ENCODE measurements at places on chromosomes 1 and 21.

DNA sequence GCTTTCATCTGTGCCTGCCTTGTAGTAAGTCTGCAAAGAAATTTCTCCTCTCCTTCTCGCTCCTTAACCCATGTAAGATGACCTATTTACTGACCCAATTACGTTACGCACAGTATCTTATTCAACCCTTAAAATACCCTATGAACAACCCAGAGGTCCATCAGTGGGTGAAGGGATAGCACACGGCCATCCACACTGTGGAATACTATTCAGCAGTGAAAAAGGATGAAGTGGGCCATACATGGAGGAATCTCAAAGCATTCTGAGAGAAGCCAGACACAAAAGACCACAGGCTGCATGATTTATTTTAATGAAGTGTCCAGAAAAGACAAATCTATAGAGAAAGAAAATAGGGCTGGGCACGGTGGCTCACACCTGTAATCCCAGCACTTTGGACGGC is 23.8 kb upstream of the RSPO1 start:
- DNase-seq: no peak

DNA sequence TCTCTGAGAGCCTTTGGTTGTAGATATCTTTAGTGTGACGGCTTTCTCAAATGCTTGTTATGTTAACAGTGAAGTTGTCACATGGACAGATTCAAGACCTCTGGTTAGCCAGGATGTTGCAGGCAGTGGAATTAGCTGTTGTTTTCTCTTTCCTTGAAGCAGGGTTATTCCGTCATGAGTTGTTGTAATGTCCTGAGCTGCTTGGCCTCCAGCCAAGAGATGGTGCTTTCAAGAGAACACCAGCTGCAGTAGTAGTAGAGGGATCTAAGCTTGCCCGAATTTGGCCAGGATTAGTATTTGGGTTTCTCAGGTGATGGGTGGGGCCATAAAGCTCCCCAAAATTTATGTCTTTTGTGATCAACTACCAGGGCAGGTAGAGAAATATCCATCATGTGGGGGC is 13.4 kb downstream of the KCNE1 start:
- no peak for DNase-seq

GRCh38 chr1:97820470-97821188 is 100.2 kb downstream of the DPYD start:
- DNase-seq: no peak

DNA sequence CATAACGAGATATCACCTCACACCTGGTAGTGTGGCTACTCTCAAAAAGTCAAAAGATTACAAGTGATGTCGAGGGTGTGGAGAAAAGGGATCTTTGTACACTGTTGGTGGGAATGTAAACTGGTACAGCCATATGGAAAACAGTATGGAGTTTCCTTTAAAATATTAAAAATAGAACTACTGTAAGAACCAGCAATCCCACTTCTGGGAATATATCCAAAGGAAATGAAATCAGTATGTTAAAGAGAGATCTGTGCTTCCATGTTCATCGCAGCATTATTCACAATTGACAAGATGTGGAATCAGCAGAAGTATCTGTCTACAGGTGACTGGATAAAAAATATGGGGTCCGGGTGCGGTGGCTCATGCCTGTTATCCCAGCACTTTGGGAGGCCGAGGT is 7.6 kb upstream of the PIK3C2B start:
- no peak for DNase-seq

DNA sequence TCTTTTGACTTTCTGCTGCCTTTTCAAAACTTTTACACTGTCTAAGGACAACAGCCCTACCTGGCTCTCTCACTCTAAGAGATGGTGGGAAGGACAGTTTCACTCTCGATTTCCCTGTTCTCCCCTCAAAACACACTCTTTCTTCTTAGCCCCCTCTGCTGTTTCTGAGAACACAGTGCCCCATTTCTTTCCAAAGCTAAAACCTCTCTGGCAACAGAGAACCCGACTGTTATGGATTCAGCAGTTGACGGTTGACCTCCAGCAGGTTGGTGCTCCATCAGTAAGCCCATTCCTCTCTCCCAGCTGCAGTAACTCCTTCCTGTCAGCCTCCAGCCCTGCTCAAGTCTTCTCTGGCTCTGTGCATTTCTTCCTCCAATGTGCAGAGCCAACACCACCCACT is 88.2 kb upstream of the ABCD3 start:
- DNase-seq: no peak

GRCh38 chr1:27153549-27153886 is 1.4 kb downstream of the SLC9A1 start:
- DNase-seq: no peak

DNA sequence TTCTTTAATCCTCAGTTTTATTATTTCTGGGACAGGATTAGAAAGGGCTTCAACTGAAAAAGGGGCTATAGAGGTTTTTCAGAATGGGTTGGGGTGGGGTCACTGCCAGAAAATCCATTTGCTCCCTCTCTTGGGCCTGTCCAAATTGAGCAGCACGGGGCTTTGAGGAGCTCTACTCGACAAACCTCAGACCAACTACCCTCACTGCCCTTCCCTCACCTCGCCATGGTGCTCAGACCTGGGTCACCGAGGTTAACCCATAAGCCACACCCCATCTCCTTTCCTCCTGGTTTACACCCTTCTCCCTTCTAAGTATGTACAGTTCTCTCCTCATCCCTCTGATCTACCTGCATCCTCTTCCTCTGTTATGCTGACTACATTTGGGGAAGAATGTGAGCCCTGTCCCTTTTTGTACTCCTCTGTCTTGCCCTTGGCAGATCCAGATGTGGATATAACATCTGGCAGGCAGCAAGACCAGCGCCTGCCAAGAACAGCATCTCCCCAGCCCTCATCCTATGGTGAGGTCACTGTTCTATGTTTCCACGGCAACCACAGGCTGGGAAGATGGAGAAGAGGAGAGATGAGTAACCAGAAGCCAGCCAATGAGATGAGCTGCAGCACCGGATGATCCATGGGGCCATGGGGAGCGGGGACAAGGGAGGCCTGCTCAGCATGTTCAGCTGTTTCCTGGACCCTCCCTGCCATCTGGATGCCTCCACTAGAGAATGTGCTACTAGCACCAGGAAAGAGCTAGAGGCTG is 3.7 kb upstream of the FABP3 start:
- DNase-seq: no peak

GRCh38 chr1:241424480-241424971 is 67.5 kb upstream of the RGS7 start:
- no peak for DNase-seq

DNA sequence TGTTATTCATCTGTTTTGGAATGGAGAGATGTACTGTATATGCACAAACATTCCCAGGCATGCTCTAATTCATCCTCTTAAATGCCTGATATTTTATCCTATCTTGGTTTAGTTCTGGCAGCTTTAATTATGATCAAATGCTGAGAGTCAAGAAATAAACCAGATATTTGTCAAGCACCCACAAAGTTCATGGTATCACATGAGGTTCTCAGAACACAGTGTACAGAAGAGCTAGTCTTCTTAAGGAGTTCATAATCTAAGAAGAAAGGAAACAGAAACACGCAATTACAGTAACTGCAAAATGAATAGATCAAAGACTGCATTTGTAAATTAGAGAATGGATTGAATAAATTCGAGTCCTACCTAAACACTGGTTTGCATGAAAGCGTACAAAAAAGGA is 58.3 kb upstream of the KCNH1 start:
- DNase-seq: no peak

GRCh38 chr1:97680470-97680869 is 240.4 kb downstream of the DPYD start:
- DNase-seq: no peak

- no peak for DNase-seq
Measured at GRCh38 chr1:233738850-233739249, 124.9 kb downstream of the KCNK1 start.

GRCh38 chr1:193366764-193367507 is 180.5 kb upstream of the B3GALT2 start:
- DNase-seq: no peak

DNA sequence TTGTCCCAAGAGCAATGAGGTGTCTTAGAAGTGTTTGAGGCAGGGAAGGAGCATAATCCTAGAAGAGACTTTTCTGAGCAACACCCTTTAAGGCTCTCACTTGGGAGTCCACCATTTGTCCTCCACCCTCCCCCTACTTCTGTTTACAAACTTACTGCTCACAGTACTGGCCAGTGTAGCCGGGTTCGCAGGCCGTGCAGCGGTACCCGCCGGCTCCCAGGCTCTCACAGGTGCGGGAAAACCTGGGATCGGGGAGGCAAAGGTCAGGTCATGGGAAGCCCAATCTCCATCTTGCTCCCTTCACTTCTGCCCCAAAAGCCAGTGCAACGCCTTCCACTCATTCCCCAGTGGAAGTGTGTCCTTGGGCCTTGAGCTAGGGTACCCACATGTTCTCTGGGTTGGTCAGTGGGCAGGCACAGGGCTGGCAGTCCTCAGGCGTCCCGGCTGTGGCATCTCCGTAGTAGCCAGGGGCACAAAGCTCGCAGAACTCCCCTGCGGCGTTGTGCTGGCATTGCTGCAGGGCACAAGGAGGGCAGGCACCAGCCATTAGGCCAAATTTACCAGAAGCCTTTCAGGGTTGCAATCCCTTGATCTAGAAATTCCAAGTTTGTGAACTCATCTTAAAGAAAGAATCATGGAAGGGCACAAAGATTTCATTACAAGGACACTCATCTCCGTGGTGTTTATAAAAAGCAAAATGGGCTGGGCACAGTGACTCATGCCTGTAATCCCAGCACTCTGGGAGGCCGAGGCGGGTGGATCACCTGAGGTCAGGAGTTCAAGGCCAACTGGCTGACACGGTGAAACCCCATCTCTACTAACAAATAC is 49.8 kb downstream of the LDLRAD2 start:
- DNase-seq: no peak

GRCh38 chr1:20699558-20699957 is 18.2 kb downstream of the KIF17 start:
- DNase-seq: no peak

GRCh38 chr1:80211691-80212380 is 1205.3 kb upstream of the ADGRL4 start:
- DNase-seq: no peak

GRCh38 chr1:56413671-56414199 is 165.6 kb downstream of the PLPP3 start:
- DNase-seq: no peak

GRCh38 chr1:86822459-86822858 is 91.5 kb downstream of the SELENOF start:
- no peak for DNase-seq

- no peak for DNase-seq
Measured at GRCh38 chr1:243434594-243434993, 178.8 kb downstream of the SDCCAG8 start.

DNA sequence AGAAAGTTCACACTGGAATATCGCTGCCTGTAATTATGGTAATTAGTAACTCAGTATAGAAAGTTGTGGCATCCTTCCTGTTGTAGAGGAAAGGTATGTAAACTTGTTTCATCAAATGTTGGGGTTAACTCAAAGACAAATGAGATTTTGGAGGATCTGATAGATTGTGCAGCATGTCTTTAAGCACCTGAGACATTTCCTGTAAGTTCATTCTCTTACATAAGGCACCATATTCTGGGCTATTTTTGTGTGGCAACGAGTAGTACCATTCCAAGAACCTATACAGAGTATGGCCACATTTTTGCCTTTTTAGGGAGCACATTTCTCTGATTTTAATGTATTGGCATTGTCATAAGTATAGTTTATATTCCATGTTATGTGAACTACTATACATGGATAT is 88.8 kb downstream of the CDC14A start:
- no peak for DNase-seq

GRCh38 chr1:47617381-47618221 is 179.8 kb downstream of the FOXD2 start:
- DNase-seq: no peak

DNA sequence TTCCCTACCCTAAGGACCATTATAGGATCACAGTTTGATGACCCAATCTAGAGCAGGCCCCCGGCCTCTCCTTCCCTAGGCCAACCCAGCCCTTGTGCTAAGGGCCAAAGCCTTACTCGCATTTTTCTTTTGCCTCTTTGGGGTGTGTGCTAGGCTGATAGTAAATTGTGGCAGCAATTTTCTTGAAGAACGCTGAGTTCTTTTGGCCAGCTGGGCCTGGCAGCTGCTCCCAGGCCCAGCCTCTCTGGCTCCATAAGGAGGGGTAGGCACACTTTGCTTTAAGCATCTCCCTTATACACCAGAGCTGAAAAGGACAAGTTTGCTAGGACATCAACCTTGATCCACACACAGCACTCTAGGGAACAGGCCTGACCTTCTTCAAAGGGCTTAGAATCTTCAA is 4.2 kb downstream of the OLFML2B start:
- no peak for DNase-seq

GRCh38 chr1:99749504-99750347 is 16.7 kb downstream of the FRRS1 start:
- peak; percentile 9 for DNase-seq

GRCh38 chr1:166956057-166956850 is 19.1 kb downstream of the ILDR2 start:
- no peak for DNase-seq

GRCh38 chr1:58848818-58849411 is 65.1 kb upstream of the JUN start:
- DNase-seq: peak; percentile 8

DNA sequence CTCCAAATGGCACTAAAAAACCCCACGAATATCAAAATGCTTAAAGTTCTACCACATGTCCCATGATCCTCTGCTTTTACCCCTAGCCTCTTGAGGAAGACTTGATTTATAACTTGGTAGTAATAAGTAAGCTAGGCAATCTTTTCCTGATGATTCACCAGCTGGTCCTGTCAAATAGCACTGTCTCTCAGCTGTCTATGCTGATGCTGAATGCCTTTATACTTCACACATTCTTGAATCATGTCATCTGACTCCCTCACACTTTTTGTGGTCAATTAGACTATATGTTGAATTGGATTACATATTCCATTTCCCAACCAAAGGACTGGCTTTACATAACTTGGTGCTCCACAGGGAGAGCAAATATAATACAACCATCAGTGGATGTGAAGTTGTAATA is 16.6 kb downstream of the C21orf91 start:
- DNase-seq: no peak

Measured in stimulated activated CD4-positive, alpha-beta T cell treated with anti-CD3 and anti-CD28 coated beads, Interleukin-4, amount 100 ng/mL, for 24 hours (primary cell).